ENCODE measurements at places on chromosomes 11 and 22.

DNA sequence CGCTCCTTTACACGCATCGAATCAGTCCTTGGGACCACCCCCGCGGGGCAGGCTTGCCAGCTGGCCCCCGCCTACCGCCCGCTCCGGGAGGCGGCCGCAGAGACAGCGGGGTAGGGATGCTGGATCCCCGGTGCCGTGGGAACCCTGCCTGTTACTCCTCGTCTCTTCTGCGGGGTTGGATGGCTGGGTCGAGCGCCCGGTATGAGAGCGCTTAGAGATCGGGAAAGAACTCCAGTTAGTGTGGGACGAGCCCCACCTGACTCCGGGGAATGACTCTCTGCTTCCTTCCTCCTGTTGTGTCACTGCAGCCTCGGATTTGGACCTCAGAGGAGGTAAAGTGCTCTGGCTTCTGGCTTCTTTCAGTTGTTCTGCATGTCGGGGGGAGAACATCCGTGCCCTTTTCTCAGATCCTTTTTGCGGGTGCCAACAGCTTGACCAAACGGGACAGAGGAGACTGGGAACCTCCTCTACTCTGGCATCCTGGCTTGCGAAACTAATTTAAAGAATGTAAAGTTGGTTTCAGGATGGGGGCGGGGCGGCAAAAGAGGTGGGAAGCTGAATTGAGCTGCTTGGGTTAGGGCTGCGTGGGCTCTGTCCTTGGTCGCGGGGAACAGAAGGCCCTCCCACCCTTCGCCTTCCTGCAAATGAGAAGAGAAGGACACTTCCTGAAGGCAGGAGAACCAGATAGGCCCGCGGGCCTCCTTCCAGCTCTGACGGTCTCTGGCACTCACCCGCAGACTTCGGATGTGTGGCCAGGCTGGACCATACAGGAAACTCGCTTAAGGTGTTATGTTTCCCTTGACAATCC, 938 bp downstream of the LAYN start:
- no peak for DNase-seq

GRCh38 chr11:128116885-128117284, 470.5 kb downstream of the ETS1 start:
- DNase-seq, result peak; percentile 49

- no peak for DNase-seq
Measured at GRCh38 chr11:37710031-37710430, 1112.0 kb upstream of the RAG2 start.

DNA sequence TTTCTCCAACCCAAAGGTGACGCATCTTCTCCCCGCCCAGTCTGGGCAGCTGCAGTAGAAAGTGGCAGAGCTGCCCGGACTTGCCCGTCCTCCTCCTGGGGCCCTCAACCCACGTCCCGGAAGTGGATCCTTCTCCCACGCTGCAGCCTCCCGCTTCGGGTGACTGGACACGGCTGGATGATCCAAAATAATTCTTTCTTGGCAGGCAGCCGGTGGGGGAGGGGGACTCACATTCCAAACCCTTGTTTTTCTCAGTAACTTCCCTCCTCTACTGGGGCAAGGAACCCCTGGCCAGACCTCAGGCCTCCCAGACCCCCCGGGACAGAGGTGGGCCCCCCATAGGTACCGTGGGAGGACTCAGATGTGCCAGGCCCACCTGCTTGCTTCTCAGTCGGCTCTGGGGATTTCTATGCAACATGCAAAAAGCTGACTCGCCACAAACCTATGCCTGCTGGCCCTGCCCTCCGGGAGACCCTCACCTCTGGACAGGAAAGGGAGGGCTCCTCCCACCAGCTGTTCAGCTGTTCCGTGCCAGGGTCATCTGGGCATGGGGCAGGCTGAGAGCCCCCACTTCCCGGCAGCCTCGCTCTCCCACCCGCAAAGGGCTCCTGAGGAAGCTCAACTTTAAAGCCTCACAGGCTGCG, 1.4 kb downstream of the PLXNB2 start:
- peak; percentile 85 for DNase-seq

- DNase-seq, result no peak
Measured at GRCh38 chr11:115241899-115242298, 262.3 kb downstream of the CADM1 start.

DNA sequence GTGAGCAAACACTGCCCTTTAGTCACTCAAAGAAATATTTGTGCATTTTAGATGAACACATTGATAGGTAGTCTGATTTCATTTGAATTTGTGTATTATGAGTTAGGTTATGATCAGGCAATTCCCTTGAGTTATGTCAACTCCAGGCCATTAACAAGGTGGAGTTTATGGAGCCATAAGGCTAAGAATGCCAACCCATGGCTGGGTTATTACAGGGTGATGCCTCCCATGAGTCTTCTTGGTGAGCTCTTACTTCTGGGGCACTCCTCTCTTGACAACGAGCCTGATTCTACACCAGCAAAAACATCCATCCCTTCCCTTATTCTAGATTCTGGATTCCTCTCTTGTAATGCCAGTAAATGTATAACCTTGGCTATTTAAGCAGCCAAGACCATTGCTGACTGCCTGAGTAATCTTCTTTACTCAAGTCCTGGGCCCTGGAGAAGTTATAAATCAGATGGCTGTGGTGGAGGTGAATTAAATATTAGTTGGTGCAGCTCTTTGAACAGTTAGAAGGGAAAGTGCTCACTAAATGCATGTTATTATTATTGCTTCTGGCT, 645.7 kb upstream of the TENM4 start:
- no peak for DNase-seq

GRCh38 chr11:109914038-109914437, 179.2 kb upstream of the ZC3H12C start:
- no peak for DNase-seq

- DNase-seq, result no peak
Measured at GRCh38 chr11:26193694-26194365, 138.1 kb upstream of the ANO3 start.

DNA sequence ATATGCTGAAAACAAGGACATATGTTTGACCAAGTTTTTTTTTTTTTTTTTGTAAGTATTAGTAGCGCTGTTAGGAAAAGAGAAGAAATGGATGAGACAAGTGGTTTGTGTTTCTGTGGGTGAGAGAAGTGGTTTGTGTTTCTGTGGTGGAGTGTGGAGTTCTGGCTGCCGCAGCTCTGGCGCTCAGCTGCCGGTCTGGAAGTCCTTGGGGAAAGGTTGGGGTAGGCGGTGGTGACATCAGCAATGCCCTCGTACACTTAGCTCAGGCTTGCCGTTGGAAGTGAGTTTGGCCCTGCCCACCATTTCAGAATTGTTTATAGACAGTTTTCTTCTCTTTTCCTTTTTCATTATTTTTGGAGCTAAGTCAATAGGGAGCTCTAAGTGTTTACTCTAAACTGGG, 116.6 kb downstream of the TBC1D22A start:
- no peak for DNase-seq

GRCh38 chr22:46563381-46564083, 26.1 kb upstream of the CELSR1 start:
- peak; percentile 91 for DNase-seq

GRCh38 chr11:11504071-11504470, 117.7 kb downstream of the GALNT18 start:
- DNase-seq, result no peak

DNA sequence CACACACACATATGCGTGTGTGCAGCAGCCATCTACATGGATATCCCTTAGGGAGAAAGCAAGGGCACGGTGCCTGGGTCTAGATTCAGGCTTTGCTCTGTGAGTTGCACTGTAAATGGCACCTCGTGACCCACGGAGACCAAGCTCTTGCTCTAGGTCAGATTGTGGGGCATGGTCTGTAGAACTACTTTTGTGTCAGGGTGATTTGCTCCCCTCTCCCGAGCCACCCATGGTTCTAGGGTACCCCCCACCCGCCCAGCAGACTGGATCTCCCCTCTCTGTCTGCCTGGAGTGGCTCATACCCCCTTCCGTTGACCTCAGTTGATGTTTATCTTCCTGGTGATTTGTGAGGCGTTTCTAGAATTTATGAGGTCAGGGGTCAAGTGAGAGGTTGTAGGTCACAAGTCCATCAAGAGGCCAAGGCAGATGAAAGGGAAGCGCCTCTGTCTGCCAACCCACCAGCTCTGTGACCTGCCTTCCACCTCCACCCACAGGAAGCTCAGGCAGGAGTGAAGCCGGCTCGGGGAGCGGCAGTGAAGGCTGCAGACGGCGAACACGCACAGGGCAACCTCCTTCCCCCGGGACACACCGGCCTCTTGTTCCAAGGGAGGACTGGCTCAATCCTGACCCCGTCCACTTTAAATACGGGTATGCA, 76.2 kb upstream of the TTLL12 start:
- DNase-seq, result no peak

- DNase-seq, result no peak
Measured at GRCh38 chr11:15775015-15775541, 581.3 kb downstream of the SOX6 start.

- no peak for DNase-seq
Measured at GRCh38 chr11:44090539-44090938, 4.9 kb upstream of the EXT2 start.

DNA sequence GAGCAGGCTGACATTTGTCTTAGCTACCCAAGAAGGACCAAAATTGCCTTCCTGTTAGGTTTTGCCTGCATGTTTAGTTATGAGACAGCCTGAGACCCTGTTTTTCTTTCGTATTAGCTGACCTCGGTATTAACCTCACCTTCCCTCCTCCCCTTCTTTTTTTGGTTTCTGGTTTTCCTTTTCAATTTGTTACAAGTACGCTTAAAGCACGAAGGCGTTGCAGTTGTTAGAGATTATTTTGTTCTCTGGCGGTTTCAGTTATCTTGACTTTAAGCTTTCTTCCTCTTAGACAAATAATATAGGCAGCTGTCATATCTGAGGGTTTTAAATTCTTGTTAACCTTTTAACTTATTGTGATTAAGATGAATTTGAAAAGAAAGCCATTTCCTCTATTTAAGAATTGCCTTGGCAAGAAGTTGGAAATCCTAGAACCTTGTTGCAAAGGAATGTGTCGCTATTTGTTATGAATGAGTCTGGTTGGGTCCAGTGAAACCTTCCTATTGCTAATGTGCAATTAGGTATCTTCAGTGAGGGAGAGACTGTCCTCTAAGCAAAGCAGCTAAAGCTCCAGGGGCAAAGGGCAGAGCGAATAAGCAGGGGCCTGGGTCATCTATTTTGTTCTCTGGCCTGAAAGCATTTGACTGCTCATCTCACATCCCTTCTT, 45.7 kb downstream of the PACS1 start:
- no peak for DNase-seq

GRCh38 chr22:40597526-40598430, 38.7 kb downstream of the MRTFA start:
- DNase-seq, result no peak

DNA sequence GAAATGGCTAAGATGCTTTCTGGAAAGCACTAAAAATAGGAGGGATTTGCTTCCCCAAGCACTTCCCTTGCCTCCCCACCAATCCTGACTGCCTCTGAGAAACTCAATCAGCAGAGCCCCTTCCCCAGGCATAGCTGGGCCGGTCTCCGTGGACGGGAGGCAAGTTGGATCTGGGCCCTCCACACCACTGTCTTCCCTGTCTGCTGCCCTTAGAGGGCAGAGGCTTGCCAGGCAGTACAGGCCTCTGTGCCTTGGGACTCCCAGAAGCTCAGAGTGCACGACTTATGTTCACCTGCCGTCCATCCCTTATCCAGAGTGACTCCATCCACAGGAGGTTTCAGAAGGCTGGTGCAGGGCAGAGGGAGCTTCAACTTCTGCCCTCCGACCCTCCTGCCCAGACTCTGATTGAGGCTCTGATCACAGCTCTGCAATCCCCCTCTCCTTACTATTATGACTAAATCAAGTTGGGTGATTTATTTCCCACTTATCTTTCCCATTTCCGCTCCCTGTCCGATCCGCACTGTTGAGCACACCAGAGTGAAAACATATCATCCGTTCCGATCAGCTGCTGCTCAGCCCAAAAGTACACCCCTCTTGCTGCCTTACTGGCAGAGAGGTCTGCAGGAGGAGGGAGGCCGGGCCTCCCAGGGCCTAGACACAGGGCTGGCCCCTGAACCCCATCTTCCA, 71.8 kb downstream of the DSCAML1 start:
- no peak for DNase-seq

DNA sequence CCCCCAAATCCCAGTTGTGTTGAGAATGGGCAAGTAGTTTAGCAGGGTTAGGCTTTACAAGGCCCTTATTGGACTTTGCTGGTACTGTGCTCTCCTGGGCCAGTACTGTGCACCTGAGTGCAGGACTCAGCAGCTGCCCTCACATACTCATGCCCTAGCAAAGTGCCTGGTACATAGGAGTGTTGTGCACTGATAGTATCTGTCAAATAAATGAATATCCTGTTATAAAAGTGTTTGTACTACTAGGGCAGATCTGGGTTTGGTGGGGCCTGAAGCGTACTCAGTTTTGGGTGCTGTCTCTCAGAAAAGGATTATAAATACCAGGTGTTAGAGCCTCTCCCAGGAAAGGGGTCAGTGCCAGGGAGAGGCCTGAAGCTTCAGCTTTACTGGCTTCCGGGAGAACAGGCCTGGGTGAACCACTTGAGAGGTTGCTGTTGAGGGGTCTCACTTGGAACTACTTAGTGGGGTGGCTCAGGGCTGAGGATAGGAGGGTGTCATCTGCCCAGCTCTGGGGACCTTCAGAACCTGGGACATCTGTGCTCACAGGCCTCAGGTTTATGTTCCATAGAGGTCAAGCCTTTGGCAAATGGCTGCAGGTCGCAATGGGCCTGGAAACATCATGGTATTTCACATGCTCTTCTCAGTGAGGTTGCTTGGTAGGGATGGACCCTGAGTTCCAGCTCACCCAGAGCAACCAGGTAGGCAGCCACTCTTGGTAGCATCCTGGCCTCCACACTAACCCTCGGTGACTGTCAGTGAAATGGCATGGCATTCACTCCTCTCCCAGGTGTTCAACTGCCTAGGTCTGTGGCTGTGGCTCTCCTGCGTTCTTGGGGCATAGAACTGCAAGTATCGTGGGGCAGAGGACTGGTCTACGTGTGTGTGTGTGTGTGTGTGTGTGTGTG, 106.1 kb downstream of the ZBTB16 start:
- DNase-seq, result no peak

DNA sequence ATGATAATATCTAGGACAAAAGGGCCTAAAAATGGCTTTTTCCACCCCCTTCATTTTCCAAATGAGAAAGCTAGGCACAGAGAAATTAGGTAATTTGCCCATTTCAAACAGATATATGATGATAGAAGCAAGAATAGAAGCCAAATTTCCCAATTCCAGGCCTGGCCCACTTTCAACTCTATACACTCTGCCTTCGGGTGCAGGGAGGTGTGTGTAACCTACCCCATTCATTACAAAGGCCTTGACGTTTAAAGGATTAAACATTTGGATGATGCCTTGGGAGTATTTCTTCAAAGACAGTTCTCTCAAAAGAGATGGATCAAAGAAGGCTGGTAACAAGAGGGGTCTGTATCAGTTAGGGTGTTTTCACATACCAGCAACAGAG, 134.1 kb downstream of the CCDC34 start:
- DNase-seq, result no peak

DNA sequence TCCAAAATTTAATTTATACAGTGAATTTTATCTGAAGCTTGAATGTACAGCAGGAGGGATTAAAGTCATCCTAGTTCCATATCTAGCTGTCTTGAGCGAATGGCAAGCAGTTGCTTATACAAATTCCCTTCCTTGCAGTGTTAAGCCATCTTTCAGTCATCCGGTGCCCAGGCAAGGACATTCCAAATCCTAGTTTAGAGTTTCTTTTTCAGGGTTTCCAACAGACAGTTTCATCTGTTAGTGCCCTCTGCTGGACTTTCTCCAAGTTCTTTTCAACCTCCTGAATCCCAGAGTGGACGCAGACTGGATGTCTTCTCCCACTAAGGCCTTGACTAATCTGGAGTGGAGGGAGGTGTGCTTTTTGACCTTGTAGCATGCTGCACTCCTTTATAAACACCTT, 45.4 kb downstream of the GRAMD1B start:
- DNase-seq, result peak; percentile 67

- DNase-seq, result no peak
Measured at GRCh38 chr11:126878913-126879482, 121.6 kb downstream of the KIRREL3 start.
